Hepatocyte (in vitro differentiated cells): ENCODE measurements at places on chromosomes 11 and 22. TPM values are rescaled to one million over a fixed set of nuclear protein-coding genes. Genes with fewer than 3 reads are reported as not detected.

GRCh38 chr11:62914416-62914815 is 6.7 kb downstream of the CHRM1 start:
- DNase-seq = no peak
- no peaks in the 10 kb centered on the region for H3K27me3 ChIP-seq
- H3K36me3 ChIP-seq = no peaks in the 10 kb centered on the region
- H3K4me3 ChIP-seq = no peak overlapping the region
- H3K27ac ChIP-seq = no peak overlapping the region

DNA sequence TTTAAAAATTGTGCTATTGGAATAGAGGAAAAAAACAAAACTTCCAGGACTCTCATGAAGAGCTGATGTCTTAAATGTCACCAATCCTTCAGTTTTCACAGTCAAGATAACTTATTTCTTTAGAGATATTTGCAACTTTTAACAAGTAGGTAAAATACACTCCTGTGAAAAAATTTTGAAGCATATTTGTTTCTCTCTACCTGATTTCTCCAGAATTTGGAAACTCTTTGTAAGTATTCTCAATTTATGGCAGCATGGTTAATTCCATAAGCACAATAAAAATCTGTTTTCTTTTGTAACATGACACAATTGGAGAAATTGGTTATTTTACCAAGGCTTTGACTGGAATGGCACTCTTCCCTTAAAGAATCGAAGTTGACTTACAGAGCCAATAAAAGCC is 4.1 kb downstream of the CASP4 start:
- no peaks in the 10 kb centered on the region for H3K36me3 ChIP-seq
- H3K27ac ChIP-seq = no peak overlapping the region
- DNase-seq = no peak
- no peaks in the 10 kb centered on the region for H3K27me3 ChIP-seq

DNA sequence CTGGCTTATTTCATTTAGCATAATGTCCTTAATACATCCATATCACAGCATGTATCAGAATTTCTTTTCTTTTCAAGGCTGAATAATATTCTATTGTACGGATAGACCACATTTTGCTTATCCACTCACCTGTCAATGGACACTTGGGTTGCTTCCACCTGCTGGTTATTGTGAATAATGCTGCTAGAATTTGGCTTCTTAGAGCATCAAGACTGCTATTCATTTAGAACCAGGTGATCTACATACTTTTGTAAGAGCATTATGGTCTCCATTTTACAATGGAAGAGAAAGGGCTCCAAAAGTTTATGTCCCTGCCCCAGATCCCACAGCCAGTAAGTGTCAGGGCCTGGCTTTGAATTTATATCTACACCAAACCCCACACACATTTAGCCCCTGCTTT is 100.7 kb upstream of the CD82 start:
- H3K36me3 ChIP-seq = no peaks in the 10 kb centered on the region
- H3K27me3 ChIP-seq = no peaks in the 10 kb centered on the region
- H3K27ac ChIP-seq = no peak overlapping the region
- H3K4me3 ChIP-seq = no peak overlapping the region
- DNase-seq = no peak

DNA sequence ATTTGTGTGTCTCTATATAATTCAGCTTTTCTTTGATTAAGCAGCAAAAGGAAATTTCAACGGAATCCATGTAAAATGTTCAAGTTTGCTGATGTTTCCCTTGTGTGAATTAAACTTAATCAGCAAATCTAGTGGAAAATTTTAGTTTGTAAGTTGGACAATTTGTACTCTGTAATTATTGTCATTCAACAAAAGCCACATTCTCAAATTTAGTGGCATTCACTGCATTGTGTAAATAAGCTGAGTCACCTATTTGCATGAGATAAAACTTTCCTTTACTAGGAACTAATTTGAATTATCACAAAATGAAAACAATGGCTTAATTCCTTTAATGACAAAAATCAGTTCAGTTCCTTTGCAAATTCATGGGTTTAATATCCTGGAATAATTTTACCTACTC is 784.2 kb upstream of the CCDC179 start:
- no peak for DNase-seq
- no peaks in the 10 kb centered on the region for H3K27me3 ChIP-seq
- no peaks in the 10 kb centered on the region for H3K36me3 ChIP-seq
- no peak overlapping the region for H3K4me3 ChIP-seq

DNA sequence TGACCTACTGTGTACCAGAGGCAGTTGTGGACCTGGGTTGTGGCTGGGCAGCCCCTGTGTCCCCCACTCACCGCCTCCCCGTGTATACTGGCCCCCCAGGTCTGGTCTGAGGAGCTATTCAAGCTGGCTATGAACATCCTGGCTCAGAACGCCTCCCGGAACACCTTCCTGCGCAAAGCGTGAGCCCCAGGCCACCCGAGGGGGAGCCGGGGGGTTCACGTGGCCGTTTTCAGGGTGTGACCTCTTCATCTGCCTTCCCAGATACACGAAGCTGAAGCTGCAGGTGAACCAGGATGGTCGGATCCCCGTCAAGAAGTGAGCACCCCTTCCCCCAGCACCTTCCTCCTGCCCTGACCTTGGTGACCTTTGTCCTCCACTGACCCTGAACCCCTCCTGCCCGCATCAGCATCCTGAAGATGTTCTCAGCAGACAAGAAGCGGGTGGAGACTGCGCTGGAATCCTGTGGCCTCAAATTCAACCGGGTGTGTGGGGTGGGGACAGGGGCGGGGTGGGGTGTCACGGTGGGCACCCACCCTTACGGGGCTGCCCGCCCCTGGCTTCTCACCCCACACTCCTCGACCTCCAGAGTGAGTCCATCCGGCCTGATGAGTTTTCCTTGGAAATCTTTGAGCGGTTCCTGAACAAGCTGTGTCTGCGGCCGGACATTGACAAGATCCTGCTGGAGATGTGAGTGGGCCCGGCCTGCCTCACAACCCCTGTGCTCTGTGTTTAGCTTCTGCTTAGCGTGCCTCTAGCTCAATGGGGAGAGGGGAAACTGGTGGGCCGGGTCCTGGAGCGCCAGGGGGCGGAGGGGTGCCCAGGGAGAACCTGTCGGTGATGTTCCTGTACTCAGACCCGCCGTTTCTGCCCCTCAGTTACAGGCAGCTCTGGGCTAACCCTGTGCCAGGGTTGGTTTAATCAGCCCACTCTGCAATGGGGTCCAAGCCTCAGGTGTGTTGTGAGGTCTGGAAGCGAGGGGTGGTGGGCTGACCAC is 4.1 kb downstream of the PLCB3 start:
- H3K4me3 ChIP-seq = no peak overlapping the region
- DNase-seq = no peak
- no peaks in the 10 kb centered on the region for H3K36me3 ChIP-seq

TSSK2 gene
- polyA plus RNA-seq = not detected in 2 replicates
